IMR-90 (cell line): ENCODE measurements at places on chromosomes 3 and 15.

GRCh38 chr15:41866263-41866703 lies 27.6 kb downstream of the SPTBN5 start:
- peaks cover 2% of the 10 kb centered on the region; the same call in 1 of the 2 replicates for H3K4me1 ChIP-seq
- no peaks in the 10 kb centered on the region for H3K36me3 ChIP-seq
- peaks cover 14% of the 10 kb centered on the region for H3K27me3 ChIP-seq
- no peak overlapping the region for H3K27ac ChIP-seq

- no peak overlapping the region for H3K27ac ChIP-seq
- H3K4me3 ChIP-seq = no peak overlapping the region
- H3K36me3 ChIP-seq = no peaks in the 10 kb centered on the region
- H3K4me1 ChIP-seq = no peaks in the 10 kb centered on the region
- DNase-seq = no peak
These were observed 58.6 kb downstream of the SPSB4 start for GRCh38 chr3:141109751-141110150.

GRCh38 chr3:187062526-187063177 lies 76.6 kb downstream of the RPL39L start:
- DNase-seq = peak; percentile 78
- H3K36me3 ChIP-seq = no peaks in the 10 kb centered on the region
- H3K27me3 ChIP-seq = no peaks in the 10 kb centered on the region

- peak; percentile 35 for DNase-seq
- H3K36me3 ChIP-seq = peaks cover 28% of the 10 kb centered on the region
- H3K4me1 ChIP-seq = peaks cover 4% of the 10 kb centered on the region; the same call in 1 of the 2 replicates
- H3K27ac ChIP-seq = no peak overlapping the region
These were observed 21.9 kb downstream of the TNK2 start for GRCh38 chr3:195886181-195887141.

GRCh38 chr3:159144891-159145290 lies 343.0 kb downstream of the MFSD1 start:
- no peaks in the 10 kb centered on the region for H3K4me1 ChIP-seq
- no peak overlapping the region for H3K27ac ChIP-seq
- H3K4me3 ChIP-seq = no peak overlapping the region
- no peaks in the 10 kb centered on the region for H3K36me3 ChIP-seq
- DNase-seq = no peak

DNA sequence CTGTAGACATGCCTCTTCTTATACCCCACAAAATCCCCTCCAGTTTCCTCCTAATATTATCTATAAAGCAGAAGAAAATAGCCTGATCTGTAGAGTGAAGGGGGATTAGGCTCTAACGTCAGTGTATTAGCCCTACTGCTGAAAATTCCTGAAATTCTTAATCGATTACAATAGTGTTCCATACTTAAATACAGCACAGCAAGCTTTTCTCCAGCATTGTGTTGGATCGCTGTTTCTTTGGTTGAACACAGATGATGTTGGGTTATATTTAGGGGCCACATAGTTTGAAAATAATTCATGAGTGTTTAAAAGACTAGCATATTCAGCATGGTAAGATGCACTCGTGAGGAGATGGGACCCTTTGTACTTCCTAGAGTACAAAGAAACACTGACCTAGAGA lies 52.5 kb downstream of the PIAS1 start:
- H3K4me3 ChIP-seq = no peak overlapping the region
- no peaks in the 10 kb centered on the region for H3K27me3 ChIP-seq
- peaks cover 3% of the 10 kb centered on the region for H3K4me1 ChIP-seq
- H3K36me3 ChIP-seq = peaks cover 4% of the 10 kb centered on the region
